ENCODE measurements at places on chromosomes 6 and 20.

GRCh38 chr6:6246544-6246943 is 73.9 kb downstream of the F13A1 start:
- DNase-seq, result no peak

DNA sequence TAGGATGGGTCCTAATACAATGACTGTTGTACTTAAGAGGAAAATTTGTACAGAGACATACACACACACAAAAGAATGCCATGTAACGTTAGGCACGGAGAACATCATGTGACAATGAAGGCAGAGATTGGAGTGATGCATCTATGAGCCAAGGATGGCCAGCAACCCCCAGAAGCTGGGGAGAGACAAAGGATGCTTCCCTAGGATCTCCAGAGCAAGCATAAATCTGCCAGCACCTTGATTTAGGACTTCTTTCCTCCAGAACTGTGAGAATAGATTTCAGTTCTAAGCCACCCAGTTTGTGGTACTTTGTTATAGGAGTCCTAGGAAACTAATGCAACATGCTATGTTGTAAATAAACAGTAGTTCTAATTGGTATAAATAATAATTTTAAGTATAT is 25.0 kb downstream of the EYA4 start:
- no peak for DNase-seq

GRCh38 chr20:50691573-50692551 is 520 bp upstream of the RIPOR3 start:
- no peak for DNase-seq

DNA sequence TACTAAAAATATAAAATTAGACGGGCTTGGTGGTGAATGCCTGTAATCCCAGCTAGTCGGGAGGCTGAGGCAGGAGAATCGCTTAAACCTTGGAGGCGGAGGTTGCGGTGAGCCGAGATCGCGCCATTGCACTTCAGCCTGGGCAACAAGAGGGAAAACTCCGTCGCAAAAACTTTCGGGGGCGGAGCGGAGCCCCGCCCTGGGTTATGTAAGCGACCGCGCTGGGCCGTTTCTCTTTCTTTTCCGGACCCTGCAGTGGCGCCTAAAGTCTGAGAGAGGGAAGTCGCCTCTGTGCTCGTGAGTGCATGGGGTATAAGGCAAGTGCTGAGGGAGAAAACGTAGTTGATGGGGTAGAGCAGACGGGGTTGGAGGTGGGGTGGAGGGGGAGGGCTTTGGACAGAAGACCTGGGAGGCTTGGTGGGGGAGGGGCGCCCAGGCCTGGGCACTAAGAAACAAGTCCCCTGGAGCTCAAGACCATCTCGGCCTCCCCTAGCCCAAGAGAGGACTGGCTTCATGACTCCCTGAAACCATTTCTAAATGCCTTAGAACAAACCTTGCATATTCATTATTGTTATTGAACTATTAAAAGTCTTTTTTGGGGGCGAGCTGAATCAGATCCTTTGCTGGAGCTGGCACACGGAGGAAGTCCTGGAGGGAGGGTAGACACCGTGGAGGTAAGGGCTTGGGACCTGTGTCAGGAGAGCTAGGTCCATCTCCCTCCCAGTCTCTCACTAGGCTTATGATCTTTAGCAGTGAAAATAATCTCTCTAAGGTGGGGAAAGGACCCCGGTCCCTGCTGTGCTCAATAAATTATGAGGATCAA is 2.7 kb upstream of the MICA start:
- peak; percentile 55 for DNase-seq

DNA sequence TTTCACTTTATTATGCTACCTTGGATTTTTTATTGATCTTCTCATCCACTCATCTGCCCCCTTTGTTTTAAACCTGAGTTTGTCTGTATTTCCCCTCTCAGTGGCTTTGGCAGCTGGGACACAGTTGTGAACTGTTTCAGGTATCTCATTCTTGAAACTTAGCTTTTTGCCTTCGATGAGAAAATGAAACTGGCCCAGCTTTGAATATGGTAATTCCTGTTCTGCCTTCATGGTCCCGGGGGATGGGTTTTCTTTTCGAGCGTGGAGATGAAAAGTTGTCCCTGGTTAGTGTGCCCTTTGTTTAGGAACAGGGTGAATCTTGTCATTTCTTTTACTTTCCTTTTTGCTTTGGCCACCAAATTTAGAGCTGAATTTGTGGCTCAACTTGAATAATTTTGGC is 25.6 kb downstream of the DHX35 start:
- DNase-seq, result no peak

GRCh38 chr20:15866916-15867730 is 706.1 kb downstream of the KIF16B start:
- DNase-seq, result no peak

DNA sequence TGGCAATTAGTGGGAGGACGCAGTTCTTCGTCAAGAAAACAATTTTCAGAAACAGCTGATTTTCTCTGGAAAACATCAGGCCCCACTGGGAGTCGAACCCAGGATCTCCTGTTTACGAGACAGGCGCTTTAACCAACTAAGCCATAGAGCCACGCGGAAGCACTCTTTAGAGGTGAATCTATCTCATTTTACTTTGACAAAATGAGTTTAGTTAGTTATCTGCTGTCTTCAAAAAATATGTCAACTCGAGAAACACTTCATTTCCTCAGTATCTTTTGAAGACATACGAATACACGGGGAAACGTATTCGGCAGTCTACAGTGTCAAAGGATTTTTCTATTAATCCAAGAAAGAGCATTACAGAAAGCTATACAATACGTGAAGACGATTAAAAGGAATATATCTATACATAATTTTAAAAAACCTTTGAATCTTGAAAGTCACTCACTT is 26.7 kb downstream of the GPX6 start:
- no peak for DNase-seq

DNA sequence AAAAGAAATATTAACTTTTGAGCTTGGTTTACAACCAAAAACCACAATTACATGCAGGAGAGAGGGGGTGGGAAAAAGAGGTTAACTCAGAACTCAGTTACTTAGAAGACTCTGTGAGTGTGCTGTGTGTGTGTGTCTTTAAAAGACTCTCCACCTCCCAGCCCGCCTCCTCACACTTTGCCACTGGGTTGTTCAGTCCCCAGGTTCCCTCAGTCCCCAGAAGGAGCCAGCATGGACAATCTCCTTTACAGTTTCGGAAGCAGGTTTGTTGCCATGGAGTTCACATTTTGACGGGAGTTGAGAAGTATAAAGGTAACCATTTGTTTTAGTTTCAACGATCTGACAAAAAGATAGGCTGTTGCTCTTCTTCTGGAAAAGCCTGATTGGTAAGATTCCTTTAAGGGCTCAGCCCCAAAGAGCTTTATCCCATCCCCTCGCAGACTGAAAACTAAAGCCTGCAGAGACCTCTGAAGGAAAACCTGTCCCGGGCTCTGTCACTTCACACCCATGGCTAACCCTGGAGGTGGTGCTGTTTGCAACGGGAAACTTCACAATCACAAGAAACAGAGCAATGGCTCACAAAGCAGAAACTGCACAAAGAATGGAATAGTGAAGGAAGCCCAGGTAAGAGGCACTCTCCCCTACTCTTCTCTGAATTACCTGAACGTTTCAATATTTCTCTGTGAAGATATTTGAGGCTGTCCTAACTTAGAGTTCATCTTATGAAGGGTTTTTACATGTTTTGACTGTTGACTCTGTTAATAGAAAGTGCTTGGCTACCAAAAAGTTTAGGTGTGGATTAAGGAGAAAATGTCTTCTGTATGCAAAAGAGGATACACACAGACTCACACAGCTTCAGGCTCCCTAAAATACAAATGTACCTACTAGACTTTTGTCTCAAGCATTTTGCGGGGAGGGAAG is at the start of gene SPTLC3:
Gene SPTLC3 (plus strand): TSS at position 212 of the 921 bp plus-strand sequence. CDS start 296 bp downstream, at position 508.
- DNase-seq, result no peak

GRCh38 chr20:17836303-17836861 is 132.2 kb downstream of the SNX5 start:
- no peak for DNase-seq

DNA sequence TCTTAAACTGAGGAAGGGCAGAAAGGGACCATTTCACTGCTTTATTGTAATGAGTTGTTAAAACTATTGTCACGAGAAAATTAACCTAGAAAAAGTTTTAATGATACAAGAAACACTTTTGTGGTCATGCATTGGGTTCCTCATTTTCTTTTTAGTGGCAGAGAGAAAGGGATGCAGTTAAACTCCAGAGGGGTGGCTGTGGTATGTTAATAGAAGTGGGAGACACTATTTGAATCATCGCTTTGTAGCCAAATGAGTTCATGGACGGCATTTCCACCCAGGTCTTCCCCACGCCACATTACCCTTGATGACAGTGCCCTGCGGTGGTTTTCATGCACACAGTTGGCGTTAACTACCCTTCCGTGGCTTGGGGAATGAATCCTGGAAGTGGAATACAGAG is 235.6 kb downstream of the PLCB1 start:
- no peak for DNase-seq

DNA sequence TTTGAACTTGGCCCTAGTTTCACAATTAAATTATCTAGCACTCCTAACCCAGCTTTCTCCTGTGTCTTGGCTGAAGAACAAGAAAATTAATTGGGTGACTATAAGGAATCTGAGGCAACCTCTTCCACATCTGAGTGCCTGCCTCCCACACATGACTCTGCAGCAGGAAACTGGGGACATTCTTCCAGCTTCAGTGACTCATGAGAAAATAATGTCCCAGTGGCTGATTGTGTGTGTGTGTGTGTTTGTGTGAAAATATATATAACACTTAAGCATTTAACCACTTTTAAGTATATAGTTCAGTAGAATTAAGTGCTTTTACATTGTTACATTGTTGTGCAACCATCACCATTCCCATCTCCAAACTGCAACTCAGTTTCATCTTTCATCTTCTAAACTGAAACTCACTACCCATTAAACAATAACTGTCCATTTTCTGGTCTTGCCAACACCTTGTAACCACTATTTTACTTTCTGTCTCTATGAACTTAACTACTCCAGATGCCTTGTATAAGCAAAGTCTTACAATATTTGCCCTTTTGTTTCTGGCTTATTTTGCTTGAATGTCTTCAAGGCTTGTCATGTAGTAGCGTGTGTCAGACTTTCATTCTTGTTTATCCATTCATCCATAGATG is 8.7 kb downstream of the TRIM38 start:
- DNase-seq, result no peak

- peak; percentile 80 for DNase-seq
These were observed 512 bp downstream of the TAP1 start for GRCh38 chr6:32852844-32853540.

GRCh38 chr20:58461899-58462298 is 53.3 kb downstream of the APCDD1L start:
- DNase-seq, result no peak

GRCh38 chr6:3423439-3424184 is 33.2 kb downstream of the SLC22A23 start:
- no peak for DNase-seq

DNA sequence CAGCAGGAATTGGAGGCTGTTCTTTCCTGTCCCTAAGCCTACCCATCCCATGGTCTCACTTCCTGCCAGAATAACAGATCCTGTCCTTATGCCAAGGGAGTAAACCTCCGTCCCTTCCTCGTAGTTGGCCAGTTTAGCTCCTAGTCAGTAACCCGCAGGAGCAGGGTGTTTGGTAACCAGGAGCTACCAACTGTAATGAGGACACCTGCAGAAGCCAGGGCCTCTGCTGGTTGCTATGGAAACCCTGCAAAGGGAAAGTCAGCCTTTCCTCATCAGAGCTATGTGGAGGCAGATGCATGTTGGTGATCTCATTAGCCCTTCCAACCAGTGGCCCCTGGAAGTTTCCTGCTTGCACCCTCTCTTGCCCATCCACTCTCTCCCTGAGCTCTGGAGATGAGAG is 368.2 kb upstream of the SULF2 start:
- DNase-seq, result no peak

- DNase-seq, result no peak
These were observed 45.8 kb upstream of the VSTM2L start for GRCh38 chr20:37856932-37857660.

- no peak for DNase-seq
These were observed 39.8 kb upstream of the HIVEP1 start for GRCh38 chr6:11972270-11972669.

DNA sequence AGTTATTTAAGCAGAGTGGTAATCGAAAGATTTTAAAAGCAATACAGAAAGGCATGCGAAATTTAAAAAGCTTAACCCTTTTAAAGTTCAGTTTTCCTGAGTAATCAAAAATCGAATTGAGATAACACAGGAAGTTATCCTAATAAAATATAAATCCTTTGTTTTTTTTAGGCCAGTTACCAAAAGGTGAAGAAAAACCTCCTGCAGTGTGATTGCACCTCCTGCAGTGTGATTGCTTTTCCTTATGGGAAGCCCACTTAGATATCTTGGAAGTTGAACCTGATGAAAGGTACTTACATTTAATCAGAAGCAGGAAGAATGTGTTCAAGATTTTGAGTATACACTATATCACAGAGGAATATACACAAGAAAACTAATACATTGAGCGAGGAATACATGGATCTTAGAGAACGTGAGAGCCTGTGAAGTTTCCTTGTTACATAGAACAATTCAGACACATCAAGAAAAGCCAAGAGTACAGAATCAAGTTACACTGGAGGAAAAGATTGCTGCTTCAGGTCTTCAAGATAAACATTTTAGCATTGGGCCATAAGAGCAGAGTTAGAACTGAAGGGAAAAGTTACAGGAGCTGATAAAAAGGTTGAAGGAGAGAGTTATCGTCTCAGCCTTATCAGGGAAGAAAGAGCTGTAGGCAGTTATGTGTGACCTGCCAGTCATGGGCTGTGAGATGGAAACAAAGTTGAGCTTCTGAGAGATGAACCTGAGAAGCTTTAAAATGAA is 7.7 kb upstream of the TMEM181 start:
- DNase-seq, result no peak

- peak; percentile 64 for DNase-seq
These were observed 827 bp downstream of the E2F3 start for GRCh38 chr6:20402342-20403069.

GRCh38 chr6:135546206-135546605 is 48.7 kb upstream of the AHI1 start:
- DNase-seq, result no peak

- no peak for DNase-seq
These were observed 71.4 kb upstream of the CST7 start for GRCh38 chr20:24877652-24878051.

GRCh38 chr6:25450469-25451198 is 171.5 kb downstream of the CARMIL1 start:
- no peak for DNase-seq

GRCh38 chr6:100617633-100618350 is 153.1 kb upstream of the SIM1 start:
- DNase-seq, result no peak

- DNase-seq, result no peak
These were observed 88.4 kb upstream of the CCDC167 start for GRCh38 chr6:37587866-37588734.

DNA sequence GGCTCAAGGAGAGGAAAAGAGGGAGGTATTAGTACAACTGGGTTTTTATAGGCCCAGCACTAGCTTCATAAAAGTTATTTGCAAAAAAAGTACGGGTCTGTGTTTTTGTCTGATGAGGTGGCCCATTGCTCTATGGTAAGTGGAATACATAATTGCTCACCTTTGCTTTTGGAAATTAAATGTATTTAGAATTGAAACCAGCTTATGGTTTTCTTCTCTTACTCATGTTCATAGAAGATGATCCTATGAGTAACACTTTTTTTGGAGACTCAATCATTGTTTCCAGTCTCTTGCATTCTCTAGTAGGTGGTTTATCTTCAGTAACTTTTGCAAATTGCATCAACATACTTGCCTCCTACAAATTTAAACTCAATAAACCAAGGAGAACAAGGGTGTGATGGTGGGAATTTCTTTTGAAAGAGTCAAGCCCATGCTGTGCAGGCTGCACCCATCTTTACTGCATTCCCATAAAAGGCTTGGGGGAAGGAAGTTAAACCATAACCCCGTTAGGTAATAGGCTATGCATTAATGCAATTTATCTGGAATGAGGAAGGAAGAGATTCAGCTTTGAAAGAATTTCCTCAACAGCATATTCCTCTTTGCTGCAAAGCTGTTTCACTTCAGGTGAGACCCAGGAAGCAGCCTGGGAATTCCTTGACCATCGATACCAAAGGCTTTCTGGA is 48.5 kb upstream of the EDN1 start:
- DNase-seq, result no peak

Data from activated CD4-positive, CD25-positive, alpha-beta regulatory T cell treated with anti-CD3 and anti-CD28 coated beads, Interleukin-2, amount 50 U/mL, for 72 hours (primary cell).